Progenitor cell of endocrine pancreas (in vitro differentiated cells): ENCODE measurements at places on chromosomes 4 and X.

GRCh38 chrX:6228720-6229119, at the start of gene NLGN4X:
Gene NLGN4X, minus strand, starts transcription at chrX:6228867. Its CDS starts 77,401 bp downstream, at chrX:6151466.
- DNase-seq = no peak

DNA sequence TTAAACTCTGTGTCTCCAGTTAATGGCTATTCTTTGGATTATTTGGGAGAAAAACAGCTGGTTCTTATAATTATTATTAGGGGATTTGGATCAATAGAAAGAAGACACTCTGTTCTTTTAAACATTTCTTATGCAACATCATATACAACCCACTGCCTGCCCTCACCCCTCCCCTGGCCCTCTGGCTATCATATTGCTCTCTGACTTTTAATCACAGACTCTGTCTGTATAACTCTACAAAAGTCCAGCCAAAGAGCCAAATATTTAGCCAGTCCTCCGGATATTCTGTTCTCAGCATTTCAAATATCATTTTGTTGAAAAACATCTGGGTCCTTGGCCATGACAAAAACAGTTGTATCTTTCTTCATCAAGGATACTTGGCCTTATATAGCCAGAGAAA, 19.0 kb upstream of the PACRGL start:
- no peak for DNase-seq

- DNase-seq = no peak
These were observed 394.1 kb downstream of the GALNTL6 start for GRCh38 chr4:172207258-172207657.

- no peak for DNase-seq
These were observed 62.3 kb upstream of the HHIP start for GRCh38 chr4:144583658-144584057.

- DNase-seq = no peak
These were observed 90.8 kb downstream of the IRF2 start for GRCh38 chr4:184383497-184384055.

DNA sequence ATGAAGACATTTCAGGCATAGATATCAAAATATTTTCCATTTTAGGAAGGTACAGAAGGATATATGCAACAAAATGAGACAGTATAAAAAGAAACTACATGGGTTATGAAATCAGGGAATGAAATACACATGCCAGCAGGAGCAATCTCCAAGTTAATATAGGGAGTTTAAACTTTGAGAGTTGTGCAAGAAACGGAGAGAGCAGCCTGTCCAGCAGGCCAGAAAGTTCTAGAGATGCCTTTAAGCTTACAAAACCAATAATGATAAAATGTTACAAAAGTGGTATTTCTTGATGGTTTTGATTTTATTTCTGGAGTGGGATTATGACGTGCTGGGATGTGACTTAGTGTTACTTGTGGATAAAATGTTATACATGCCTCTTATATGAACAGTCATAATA, 2047.9 kb downstream of the ARAP2 start:
- no peak for DNase-seq

- DNase-seq = no peak
These were observed 27.0 kb upstream of the ADH1C start for GRCh38 chr4:99379571-99379970.

DNA sequence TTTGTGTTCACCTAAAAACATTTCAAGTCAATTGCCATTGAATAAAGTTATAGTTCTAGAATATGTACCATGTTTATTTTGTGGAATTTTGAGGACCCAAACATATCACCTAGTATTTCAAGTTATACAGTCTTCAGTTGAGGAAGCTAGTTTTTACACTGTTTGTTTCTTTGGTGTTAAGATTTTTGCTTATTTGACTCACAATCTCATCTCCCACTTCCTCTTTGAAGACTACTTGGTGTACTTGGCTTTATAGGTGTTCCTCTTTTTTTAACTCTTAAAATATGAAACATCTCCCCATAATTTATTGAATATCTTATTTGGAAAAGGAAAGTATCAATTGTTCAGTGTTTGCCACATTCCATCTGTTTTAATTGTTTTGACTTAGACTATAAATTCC, 675.4 kb downstream of the RAPGEF2 start:
- DNase-seq = no peak

GRCh38 chrX:13376857-13377549, 57.1 kb upstream of the ATXN3L start:
- DNase-seq = no peak

DNA sequence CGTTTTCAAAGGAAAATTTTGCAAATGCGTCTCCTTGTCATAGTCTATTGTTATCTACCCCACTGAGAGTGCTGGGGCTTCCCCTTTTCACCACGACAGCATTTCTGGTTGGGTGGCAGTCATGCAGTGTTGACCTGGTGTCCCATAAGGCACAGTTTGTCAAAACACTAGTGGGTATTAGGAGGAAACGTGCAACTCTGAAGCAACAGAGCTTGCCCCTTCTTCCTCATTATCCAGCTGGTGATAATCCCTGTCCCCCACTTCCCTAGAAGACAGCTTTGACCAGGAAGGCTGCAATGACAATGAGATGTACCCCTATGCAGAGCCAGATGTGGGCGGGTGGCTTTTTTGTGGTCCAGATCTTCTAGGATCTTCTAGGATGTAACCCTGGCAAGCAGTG, 1.8 kb downstream of the TBC1D1 start:
- no peak for DNase-seq

GRCh38 chrX:40156470-40157227, 58.9 kb upstream of the BCOR start:
- no peak for DNase-seq

- peak; percentile 74 for DNase-seq
These were observed 15.8 kb downstream of the ZCCHC12 start for GRCh38 chrX:118839334-118839958.

DNA sequence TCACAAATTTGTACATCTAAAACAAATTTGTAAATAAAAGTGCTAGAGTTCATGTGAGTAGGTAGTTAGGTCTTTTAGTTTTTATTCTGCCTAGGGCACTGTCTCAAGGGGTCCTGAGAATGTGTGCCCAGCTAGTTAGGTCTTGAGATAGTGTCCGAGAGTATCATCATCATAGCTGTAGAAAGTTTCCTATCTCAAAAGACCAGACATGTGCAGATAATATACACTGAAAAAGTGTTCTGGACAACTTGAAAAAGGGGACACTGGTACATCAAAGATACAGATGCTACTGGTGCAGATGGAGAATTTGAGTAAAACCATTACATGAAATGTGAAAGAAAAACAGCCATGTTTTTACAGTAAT, 1.8 kb upstream of the ZCCHC4 start:
- DNase-seq = no peak

- DNase-seq = no peak
These were observed 74.9 kb downstream of the METTL14 start for GRCh38 chr4:118760092-118760491.

DNA sequence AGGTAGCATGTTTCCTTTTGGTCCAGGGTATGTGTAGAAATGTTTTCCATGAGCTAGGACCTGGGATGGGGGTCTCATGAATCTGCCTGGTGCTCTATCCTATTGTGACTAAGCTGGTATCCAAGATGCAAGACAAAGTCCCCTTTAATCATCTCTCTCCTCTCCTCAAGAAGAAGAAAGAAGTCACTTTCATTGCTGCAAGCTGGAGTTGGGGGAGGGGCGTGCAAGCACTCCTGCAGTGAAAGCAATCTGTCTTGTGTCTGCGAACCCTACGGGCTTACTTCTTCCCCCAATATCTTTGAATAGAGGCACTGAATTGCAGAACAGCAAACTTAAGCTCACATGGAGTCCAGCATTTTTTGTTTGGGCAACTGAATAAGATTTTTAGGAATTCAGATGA, 27.2 kb upstream of the GRPR start:
- no peak for DNase-seq

DNA sequence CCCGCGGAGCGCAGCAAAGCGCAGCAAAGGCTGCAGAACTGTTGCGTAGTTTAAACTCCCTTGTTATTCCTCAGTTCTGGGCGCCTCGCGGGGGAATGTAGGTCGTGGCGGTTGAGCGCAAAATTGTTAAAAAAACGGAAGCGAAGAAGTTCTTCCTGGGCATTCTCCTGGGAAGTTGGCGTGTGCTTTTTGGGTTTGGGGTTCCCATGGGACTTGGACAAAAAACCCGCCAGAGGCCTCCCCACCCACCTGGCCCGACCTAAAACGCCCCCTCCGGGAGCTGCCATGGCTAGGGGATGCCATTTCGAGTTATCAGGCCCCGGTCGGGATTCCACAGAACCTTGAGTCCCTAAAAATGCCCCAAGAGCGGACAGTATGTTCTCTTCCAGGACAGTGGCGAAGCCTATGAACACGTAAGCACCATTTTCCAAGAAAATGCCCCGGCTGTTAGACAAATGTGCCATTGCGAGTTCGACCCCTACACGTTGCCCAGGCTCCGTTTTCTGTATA, 8.9 kb downstream of the ZIC3 start:
- no peak for DNase-seq

DNA sequence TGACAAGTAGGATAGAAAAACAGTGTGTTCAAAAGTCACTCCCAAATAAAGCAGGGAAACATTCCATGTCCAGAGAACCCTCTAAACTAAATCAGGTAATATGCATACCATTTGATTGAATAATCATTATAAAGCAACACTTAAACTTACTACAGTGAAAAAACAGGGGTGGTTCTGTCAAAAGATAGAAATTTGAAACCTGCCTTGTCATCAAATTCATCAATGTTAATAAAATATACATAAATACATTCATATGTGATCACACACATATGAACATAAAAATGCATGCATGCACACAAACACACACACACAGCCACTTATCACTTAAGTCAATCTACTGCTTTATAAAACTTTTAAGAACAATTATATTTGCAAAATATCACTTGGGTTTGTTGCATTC, 485.8 kb upstream of the TECRL start:
- DNase-seq = no peak

- no peak for DNase-seq
These were observed 21.8 kb upstream of the TBC1D14 start for GRCh38 chr4:6887591-6888371.

DNA sequence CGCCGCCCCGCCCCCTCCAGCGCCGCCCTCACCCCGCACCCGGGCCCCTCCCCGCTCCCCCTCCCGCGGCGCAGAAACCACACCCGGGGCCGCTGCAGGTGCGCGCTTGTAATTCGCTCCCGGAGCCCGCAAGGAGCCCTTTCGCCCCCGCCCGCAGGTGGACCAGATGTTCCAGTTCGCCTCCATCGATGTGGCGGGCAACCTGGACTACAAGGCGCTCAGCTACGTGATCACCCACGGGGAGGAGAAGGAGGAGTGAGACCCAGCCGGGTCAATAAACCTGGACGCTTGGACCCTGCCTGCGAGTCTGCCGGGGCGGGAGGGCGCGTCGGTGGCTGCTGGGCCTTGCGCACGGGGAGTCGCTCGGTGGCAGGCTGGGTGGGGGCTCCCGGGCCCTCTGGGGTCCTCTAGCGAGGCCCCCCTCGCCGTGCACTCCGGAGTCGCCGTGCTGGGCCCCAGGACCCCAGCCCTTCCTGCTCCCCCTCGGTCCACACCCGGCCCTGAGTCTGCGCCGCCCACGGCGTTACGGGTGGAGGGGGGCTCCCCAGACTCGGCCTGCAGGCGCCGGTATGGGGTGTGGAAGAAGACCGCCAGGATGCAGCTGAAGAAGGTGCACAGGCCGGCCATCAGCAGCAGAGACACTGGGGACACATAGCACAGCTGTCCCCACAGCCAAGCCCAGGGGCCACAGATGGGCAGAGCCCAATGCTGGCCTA, 7.1 kb downstream of the SLC49A3 start:
- no peak for DNase-seq

GRCh38 chr4:182600093-182600492, 317.1 kb downstream of the DCTD start:
- DNase-seq = no peak

- no peak for DNase-seq
These were observed 241.7 kb upstream of the PSAPL1 start for GRCh38 chr4:7676398-7676922.

DNA sequence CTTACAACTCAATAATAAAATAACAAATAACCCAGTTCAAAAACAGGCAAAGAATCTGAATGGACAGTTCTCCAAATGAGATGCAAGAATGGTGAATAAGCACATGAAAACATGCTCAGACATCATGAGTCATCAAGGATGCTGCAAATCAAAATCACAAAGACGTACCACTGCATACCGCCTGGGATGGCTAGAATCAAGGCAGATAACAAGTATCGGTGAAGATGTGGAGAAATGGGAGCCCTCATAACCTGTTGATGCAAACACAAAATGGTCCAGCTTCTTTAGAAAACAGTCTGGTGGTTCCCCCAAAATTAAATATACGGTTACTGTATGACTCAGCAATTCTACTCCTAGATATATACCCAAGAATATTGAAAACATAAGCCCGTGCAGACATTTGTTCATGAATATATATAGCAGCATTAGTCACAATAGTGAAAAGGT, 32.5 kb downstream of the AKAP4 start:
- no peak for DNase-seq

GRCh38 chr4:4339504-4340085, 47.3 kb upstream of the NSG1 start:
- no peak for DNase-seq

DNA sequence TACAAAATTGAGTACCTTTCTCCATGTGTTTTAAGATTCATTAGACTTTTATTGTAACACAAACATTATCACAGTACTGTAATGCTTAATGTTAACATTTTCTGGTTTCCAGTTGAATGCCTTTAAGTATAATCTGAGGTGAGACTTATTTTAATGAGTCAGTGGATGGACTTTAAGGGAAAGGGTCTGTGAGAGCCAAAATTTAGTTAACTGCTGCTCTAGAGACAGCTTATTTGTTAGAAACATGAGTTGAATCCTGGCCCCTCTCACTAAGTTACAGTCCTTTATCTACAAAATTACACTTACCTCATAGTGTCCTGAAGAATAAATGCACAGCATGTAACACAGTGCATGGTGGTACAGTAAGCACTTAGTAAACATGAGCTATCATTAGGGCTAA, 66.0 kb downstream of the PGRMC2 start:
- DNase-seq = no peak

DNA sequence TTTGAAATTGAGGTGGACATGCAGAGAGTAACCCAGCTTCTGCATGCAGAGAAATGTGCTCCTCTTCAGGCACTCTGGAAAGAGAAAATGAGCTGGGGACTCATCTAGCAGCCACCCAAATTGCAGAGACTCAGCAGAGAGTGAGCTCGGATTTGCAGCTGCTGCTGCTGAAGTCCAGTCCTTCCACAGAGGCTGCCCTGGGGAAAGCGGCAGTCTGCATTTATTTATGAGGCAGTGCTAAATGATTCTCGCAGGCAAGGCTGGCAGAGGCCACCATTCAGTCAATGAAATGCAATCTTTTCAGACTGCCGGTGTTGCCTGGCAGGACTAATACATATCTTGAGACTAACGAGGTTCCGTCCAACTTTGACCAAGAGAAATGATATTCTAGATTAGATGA, 404.8 kb downstream of the NLGN4X start:
- no peak for DNase-seq

- no peak for DNase-seq
These were observed 8.2 kb upstream of the ABCG2 start for GRCh38 chr4:88166608-88167007.
